GM23338 (cell line): ENCODE measurements at places on chromosomes 6 and 20. TPM values are rescaled to one million over a fixed set of nuclear protein-coding genes. Genes with fewer than 3 reads are reported as not detected.

C6orf141 gene
- 6.4 and 7.2 TPM in 2 replicates for polyA plus RNA-seq

PACRG gene
- 0.52 and 0.68 TPM in 2 replicates for polyA plus RNA-seq

GGTLC1 gene
- not detected in 2 replicates for polyA plus RNA-seq

FAM83B gene
- 0.66 and 1.4 TPM in 2 replicates for polyA plus RNA-seq

IP6K3 gene
- polyA plus RNA-seq: 0.16 TPM in 2 replicates

SLC32A1 gene
- 0.09 TPM in 1 of 2 replicates, not detected in the other for polyA plus RNA-seq

FERMT1 gene
- 16.2 and 17.9 TPM in 2 replicates for polyA plus RNA-seq
